Midbrain (tissue), 1 donor: ENCODE measurements at places on chromosomes 2 and 18.

DNA sequence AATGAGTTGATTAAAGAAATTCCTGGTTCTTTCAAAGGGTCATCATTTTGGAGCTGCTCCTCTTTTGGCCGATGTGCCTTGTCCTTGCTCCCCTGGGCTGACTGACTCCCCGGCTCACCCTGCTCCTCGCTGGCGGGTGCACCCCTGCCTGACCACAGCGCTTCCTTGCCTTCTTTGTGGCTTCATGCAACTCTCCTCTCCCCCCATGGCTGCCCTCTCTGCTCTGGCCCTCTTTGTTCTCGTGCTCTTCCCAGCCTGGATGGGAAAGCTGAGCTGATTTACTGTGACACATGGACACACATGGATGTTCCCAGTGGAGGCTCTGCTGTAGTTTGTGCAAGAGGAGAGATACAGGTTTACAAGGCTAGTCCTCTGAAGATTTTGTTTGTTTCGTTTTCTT lies 234.6 kb downstream of the HAUS1 start:
- no peak for DNase-seq

GRCh38 chr18:24190590-24190989 lies 51.7 kb downstream of the CABYR start:
- DNase-seq, result no peak

GRCh38 chr2:212494418-212495020 lies 44.1 kb downstream of the ERBB4 start:
- DNase-seq, result no peak

DNA sequence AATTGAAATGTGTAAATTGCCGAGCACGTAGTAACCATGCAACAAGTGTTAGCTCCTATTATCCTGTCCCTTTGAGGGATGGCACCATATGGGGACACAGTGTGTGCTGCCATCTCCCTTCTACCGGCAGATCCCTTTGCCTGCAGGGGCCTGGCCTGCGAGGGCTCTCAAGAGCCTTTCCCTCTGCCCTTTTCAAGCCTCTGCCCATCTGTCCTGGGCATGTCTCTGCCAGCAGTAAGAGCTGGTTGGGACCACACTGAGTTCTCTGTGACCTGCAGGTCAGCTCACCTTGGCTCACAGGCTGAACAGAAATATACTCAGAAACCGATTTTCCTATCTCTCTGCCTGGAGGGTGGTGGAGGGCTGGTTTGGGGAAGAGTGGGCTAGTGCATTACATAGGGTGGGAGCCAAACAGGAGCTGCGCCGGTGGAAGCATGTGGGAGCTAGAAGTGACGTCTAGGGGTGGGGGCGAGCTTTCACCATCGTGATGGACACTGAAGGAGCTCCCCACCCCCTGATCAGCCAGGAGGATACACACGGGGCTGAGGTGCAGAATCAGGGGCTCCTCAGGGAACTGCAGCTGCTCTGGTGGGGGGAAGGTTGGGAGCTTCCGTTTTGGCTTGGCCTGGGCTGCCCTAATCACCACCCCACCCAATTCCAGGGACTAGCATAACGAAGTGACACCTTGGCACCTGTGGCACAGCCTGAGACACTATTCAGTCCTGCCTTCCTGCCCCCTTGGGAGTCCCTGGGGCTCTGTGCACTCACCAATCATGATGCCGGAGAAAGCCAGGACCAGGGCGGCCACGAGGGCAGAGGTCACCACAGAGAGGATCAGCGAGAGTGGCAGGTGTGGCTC lies 109.7 kb downstream of the CLIP4 start:
- DNase-seq, result no peak

- no peak for DNase-seq
Observed at GRCh38 chr2:119119076-119119785, 39.3 kb downstream of the C1QL2 start.

DNA sequence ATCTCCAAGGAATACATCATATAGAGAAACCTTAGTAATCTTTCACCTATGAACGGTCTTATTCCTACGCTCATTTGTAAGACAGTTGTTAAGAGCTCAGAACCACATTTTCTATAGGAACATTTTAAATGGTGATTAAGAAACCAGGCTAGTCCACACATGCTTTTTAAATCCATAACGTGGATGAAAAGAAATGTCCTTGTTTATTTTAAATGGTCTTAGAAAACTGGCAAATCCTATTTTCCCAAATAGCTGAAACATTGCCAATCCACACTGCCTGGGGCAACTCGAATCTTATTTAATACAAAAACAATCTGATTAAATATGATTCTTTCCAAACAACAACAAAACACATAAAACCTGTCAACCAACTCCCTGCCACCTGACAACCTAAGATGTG lies 23.7 kb downstream of the METTL8 start:
- DNase-seq, result no peak

DNA sequence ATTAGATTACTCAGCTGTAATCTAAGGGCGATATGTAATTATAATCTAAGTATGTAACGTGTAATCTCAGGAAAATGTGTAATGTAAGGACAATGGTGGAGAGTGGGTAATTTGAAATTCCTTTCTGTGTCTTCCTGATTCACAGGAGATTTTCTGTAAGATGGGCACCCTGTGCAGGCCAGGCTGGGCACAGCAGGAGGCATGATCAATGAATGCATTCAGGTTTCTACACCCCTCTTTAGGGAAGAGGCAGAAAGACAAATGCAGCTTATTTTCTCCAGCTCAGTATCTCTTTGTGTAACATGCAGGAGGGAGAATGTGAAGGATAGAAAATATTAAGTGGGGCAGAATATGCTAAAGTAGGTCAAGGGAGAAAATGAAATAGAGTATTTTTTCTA lies 320.1 kb downstream of the PIK3C3 start:
- no peak for DNase-seq
